ENCODE measurements at places on chromosomes 11 and 22.

DNA sequence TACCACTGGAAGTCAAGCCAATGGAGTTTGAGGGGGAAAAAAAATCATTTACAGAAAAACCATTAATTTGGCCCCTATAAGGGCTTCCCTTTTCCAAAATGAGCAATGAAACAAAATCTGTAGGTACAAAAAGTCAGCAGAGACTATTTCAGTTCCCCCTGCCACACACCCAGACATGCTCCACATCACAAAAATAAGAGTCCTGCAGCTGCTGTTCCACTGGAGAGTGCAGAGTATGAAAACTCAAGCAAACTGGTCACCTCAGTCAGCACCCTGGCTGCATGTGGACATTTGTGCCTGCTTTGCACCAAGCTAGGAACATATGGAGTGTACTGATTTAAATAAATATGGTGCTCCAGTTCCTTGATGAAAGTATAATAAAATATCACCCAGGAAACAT, 15.1 kb downstream of the POU2AF1 start:
- DNase-seq = no peak

DNA sequence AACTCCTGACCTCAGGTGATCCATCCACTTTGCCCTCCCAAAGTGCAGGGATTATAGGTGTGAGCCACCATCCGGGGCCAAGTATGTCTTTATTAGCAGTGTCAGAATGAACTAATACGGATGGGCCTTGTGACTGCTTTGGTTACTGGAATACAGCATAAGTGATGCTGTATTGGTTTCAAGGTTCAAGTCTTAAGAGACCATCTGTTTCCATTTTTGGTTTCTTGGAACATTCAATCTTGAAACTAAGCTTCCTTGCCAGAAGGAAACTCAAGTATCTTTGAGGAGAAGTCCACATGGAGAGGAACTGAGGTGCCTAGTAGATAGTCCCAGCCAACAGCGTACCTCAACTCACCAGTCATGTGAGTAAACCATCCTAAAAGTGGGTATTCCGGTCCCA, 58.8 kb downstream of the APOL3 start:
- no peak for DNase-seq

GRCh38 chr22:42177891-42178336, 47.3 kb upstream of the CYP2D6 start:
- no peak for DNase-seq

- DNase-seq = peak; percentile 58
Measured at GRCh38 chr11:23991165-23991539, 505.7 kb upstream of the LUZP2 start.

GRCh38 chr11:16881074-16881709, 133.0 kb downstream of the PLEKHA7 start:
- peak; percentile 53 for DNase-seq

GRCh38 chr11:122337241-122337640, 221.2 kb upstream of the BLID start:
- DNase-seq = no peak

DNA sequence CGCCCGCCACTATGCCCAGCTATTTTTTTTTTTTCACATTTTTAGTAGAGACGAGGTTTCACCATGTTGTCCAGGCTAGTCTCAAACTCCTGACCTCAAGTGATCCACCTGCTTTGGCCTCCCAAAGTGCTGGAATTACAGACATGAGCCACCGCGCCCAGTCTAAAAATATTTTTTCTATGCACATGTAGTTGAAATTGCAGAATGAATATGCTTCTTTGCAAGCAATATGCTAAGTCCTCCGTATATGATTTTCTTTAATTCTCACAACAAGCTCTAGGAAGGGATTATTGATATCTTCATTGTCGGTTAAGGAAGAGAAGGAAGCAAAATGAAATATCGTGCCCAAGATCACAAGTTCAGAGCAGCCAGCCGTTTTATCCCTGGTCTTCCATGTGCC, 30.1 kb upstream of the SYT13 start:
- no peak for DNase-seq

DNA sequence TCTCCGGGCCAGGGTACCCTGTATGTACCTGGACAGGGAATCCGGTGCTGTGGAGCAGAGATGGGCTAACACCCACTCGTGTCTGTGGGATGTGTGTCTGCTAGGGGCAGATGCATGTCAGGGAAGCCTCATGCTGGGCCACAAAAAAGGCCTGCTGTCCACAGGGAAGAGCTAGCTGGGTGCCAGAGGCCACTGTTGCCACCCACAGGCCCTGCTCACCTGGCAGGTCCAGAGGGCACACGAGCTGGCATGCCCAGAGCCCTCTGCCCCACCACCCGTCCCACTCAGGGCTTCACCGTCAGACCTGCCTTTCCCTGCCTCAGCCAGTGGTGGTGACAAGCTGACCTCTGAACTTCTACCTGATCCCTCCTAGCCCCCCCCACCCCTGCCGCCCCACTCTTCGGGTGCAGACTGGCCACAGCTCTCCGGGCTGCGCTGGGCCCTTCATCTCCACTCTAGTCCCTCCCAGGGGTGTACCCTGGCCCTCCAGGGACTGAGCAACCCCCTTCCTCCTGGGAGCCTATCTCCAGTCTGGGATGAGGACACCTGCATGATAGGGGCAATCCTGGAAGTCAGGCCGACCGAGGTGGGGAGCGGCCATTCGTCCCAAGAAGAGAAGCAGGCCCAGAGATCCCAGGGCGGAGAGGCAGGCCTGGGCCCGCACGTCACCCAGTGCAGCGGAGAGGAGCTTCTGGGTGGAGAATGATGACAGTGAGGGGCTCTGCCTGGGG, 1.4 kb downstream of the SLC25A22 start:
- no peak for DNase-seq

DNA sequence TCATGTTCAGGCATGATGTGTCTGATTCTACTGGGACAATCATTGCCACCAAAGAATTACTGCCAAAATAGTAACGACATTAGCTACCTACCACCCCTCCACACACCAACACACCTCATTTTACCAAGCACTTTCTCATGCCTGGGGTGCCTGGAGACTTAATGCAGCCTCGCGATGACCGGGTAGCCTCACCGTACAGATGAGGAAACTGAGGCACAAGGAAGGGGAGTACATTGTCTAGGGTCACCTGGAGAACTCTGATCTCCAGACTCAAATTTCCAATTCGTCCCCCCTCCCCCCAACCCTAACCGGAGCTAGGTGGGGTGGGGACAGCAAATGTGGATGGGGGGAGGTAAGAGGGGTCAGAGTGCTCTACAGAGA, 2.7 kb upstream of the RTN4RL2 start:
- DNase-seq = no peak

GRCh38 chr11:19460718-19461405, 220.1 kb upstream of the E2F8 start:
- no peak for DNase-seq

- DNase-seq = peak; percentile 68
Measured at GRCh38 chr11:2892215-2892966, 6.8 kb upstream of the CDKN1C start.

- DNase-seq = no peak
Measured at GRCh38 chr11:3107608-3108182, 50.5 kb upstream of the CARS1 start.

GRCh38 chr11:69879729-69880005, 60.5 kb upstream of the FGF3 start:
- no peak for DNase-seq

DNA sequence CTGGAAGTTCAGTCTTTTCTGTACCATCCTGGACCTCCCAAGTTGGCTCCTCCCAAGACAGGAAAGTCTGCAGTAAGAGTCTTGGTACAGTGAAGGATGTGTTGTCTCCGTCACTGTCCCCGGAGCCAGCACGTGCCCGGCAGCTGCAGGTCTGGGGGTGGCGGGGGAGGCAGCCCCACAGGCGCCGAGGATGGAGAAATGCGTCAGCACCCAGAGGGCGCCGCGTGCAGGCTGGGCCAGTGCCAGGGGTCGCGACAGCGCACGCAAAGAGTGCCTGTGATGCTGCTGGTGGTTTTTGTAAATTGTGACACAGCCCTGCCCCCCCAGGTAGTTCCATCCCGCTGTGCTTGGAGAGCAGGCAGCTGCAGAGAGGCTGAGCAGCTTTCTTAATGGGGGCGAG, 1200.5 kb downstream of the BRD1 start:
- DNase-seq = no peak

DNA sequence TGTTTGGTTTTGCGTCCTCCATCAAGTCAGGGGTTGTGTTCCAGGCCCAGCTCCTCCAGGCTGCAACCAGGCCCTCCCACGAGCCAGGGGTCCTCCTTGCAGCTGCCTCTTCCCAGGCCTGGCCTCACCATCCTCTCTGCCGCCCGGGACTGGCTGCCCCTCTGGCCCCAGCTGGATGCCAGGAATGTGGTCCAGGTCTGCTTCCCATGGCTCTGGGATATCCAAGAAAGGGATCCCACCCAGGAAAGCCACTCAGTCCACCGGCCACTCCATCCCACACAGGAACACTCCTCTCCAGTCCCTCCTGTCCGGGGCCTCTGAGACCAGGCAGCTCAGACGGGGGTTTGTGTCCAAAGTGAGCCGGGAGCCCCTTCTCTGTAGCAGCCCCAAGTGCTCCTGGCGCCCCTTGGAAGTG, 336.4 kb downstream of the BRD1 start:
- DNase-seq = no peak

DNA sequence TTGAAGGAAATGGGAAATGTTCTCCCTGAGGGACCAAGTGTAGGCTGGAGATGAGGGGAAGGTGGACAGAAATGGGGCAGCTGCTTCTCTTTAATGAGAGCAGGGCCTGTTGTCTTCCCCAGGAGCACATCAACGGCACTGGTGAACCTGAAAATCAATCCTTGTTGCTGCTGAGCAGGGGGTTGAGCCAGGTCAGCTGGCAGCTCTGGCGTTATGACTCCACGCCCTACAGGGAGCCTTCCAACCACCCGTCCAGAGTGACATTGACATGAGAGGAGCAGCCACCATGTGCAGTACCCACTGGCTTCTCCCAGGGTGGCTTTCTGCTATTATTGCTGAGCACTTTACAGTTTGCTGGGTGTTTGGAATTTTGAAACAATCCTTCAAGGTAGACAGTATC, 116.9 kb upstream of the LDLRAD3 start:
- no peak for DNase-seq

DNA sequence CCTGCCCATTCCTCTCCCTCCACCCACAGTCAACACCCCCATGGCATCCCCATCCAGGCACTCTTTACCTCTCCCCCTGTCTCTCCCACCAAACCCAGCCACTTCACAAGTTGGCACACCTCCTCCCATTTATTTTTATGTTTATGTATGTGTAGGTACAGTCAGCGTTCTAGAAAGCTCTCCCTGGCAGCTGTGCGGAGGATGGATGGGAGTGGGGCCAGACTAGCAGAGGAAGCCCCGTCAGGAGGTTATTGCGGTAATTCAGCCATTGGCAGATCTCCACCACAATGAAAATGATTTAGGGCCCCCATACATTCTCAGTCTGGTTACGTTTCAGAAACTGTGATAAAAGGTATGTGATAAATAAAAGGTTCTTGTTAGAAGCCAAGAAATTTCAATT, 51.3 kb downstream of the BTG4 start:
- no peak for DNase-seq

DNA sequence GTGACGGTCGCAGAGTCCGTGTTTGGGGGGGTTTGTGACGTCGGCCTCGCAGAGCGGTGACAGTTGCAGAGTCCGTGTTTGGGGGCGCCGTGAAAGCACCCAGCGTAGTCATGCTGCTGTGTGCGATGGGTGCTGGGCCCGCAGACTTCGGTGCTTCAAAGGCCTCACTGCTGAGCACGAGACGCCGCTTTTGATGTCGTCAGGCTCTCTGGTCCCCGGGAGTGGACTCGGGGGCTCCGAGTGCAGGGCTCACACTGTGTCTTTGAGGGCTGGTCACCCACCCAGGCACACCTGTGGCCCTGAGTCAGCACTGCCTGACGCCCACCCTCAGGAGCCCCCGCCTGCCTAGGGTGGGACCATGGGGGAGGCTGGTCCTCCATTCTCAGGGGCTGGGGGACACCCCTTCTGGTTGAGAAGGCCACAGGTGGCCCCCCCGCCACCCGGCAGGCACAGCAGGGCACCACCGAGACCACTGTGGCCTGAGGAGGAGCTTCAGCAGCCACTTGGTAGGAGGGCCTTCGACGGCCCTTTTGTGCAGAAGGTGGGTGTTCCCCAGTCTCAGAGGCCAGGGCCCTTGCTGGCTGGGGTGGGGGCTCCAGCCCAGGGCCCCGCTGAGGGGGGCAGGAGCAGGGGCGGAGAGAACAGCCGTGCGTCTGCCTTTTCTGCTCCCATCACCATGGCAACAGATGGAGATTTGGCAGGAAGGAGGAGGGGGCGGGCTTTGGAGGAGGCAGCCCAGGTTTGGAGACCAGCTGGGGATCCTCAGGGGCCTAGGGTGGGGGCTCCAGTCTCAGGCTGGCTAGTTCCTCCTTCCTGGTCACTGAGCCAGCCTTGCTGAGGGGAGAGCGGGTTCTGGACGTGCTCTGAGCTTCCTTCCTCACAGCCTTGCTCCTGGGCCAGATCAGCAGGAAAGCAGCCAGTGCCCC, 20.9 kb downstream of the BRSK2 start:
- DNase-seq = no peak

DNA sequence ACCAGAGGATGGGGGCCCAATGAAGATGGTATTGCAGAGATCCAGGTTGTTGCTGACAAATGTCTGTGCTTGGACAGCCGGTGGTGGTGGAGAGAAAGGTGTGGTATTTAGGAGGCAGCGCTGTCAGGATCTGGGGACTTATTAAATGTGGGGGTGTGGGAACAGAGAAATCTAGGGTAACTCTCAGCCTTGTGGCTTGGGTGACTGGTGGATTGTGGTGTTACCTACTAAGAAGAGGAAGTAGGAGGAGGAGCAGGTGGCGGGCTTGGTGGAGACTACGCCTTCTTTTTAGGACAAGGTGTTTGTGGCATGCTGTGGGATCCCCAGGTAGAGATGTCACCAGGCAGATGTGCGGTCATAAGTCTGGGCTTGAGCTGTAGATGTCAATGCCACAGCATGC, 144.0 kb downstream of the GRIK4 start:
- no peak for DNase-seq

- DNase-seq = no peak
Measured at GRCh38 chr11:83087035-83087434, 15.3 kb upstream of the RAB30 start.

DNA sequence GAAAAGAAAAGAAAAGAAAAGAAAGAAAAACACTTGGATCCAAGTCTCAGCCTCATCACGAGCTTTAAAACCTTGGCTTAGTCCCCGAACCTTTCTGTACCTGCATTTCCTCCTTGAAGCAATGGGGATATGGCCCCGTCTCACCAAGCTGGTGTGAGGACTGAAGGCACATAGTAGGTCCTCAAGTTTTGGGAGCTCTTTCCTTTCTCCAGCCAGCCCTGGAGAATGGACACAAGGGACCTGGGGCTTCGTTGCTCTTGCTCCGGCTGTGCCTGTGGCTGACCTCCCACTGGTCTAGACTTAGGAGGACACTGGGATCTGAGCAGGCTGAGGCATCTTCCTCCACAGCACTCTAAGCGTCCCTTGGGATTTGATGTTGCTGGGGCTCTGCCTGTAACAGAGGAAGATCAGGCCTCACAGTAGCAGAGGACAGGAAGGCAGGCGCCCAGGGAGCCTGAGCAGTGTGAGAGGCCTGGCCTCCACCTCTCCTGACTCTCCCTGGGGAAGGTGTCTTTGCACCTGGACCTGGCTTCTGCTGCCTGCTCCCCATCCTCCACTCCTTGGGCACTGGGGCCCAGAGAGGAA, 32.8 kb downstream of the KCNC1 start:
- no peak for DNase-seq
